LoVo (cell line): ENCODE measurements at places on chromosomes 16 and 17.

- DNase-seq = no peak
Measured at GRCh38 chr17:79775632-79776031, 2.3 kb upstream of the CBX2 start.

DNA sequence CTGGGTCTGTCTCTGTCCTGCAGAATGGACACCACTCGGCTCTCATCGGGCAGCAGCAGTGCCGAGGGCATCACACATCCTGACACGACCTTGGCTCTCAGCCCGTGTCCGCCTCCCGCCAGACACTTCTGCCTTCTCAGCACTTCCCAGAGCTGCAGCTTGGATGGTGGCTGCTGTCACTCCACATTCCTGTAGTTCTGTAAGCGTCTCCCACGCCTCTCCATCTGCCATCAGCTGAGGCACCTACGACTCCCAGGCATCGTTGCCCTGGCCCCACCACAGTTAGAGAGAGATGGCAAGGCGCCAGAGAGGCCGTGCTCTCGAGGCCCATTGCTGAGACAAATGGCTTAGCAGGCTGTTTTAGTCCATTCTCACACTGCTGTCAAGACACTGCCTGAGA, 195.9 kb upstream of the CHMP6 start:
- DNase-seq = no peak

DNA sequence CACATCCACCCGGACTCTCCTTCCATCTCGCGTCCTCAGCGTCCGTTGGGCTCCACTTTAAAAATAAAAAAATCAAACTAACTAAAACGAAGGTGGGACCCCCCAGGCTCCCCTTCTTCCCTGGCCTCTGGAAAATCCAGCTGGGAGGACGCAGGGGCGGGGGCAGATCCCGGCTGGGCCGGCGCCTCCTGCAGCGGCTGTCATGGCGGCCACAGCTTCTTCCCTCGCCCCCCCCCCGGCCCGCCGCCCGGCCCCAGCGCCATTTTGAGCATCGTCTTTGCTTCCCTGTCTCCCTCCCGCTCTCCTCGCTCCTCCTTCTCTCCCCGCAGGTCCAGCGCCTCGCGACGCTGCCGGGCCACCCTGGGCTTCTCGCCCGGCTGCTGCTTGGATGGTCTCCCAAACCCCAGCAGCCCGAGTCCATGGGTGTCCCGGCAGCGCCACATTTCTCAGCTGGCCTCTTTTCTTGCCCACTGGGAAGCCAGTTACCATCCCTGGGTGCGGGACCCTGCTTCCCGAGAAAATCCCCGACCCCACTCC, 3.3 kb downstream of the HOXB2 start:
- no peak for DNase-seq

GRCh38 chr17:4584101-4584916, at the start of gene SMTNL2:
SMTNL2 (plus strand) TSS chr17:4584529; CDS start chr17:4584606, 77 bp downstream.
- DNase-seq = peak; percentile 9

- peak; percentile 41 for DNase-seq
Measured at GRCh38 chr16:83994087-83994486, 26.0 kb downstream of the NECAB2 start.

- DNase-seq = no peak
Measured at GRCh38 chr17:16583781-16584180, 14.8 kb upstream of the ZNF287 start.

DNA sequence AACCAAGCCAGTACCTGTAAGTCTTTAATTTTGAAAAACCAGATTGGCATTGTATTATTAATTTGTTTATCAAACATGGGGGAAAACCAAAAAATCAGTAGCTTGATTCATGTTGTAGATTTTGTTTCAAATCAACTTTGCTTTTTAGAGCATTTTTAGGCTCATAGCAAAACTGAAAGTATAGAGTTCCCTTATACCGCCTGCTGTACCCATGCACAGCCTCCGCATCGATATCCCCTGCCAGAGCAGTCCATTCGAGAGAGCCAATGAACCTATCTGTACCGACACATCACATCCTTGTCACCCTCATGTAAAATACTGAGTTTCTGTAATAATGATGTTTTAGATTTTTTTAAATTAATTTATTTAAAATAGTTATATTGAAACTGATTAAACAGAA, 16.2 kb upstream of the MRC2 start:
- DNase-seq = no peak
